Upper lobe of right lung (tissue), 1 donor: ENCODE measurements at places on chromosomes 2 and 18.

DNA sequence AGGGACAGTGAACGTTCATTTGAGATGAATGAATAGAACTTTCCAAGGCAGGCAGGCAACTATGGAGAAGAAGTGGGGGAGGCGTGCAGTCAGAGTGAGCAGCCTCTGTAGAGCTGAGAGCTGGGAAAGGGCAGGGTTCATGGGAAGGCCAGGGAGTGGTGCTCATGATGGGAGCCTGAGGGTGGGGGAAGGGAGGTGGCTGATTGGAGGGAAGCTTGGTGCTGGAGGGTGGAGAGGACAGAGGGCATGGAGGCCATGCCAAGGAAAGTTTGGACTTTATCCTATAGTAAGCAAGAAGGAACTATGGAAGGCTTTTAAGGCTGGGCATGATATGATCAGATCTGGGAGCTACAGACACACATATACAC lies 47.6 kb upstream of the LGALSL start:
- DNase-seq = no peak

DNA sequence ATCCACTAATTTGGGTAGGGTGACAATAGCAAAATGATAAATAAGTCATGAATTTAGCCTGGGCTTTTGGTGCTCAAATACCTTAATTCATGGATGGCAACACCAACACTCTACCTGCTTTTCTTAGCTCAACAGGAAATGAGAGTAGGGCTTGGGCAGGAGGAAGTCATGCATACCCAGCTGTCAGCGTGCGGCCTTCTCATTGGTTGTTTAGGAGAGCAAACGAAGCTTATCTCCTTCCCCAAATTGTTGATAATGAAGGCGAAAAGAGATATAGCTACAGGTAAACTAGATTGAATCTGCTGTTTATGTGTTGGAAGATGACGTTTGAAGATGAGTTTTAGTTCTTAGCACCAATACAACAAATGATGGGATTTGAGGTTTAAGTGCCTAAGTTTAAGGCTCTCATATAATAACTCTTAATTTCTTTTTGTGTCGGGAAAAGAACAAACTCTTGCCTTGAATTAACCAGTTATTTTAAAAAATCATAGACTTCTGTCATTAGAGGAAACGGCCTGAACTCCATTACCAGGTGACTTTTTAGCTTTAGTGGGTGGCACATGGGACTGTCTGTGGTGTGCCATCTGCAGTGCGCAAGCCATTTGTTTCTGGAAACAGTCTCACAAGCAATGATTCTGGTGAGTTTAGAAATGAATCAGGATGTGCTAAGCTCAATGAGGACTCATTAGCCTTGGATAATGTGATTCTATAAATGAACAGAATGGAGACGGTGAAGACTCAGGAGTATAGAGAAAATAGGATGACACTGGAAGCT lies 19.8 kb downstream of the MAP4K4 start:
- DNase-seq = no peak

DNA sequence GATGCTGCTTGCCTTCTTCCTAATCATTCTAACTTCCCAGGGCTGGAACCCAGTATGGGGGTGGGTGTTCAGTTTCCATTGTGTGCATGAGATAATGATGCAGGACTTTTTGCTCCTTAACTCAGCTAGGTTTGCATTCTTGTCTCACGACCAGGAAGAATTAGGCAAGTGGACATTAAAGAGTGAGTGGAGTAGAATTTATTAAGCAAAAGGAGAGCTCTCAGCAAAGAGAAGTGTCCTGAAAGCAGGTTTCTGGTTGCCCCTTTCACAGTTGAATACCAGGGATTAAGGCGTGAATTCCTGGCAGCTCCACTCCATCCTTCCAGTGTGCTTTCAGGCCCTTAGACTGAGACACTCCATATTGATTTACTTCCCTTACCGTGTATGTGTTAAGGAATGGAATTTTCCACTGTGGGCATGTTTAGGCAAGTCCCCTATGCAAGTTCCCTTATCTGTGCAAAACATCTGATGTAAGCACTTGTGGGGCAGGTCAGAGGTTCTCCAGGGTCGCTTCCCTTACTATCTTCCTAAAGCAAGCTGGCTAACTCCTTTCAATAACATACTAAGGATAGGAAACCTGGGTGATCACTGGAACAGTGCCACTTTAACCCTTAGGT lies 126.5 kb downstream of the GPR39 start:
- no peak for DNase-seq

DNA sequence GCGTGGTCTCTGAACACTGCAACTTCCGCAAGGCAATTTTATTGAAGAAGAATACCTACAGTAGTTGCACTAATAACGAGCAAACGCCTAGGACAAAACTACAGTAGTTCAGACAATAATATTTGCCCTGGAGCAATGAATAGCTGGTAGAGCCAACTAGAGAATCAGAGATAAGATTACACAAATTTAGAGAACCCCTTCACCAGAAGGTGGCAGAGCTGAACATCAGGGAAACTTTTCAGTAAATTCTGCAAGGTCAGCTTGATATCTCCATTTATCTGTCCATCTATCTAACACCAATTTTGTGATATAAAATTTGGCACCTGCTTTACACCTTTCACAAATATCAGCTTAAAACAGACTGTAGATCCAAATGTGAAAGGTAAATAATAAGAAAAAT lies 43.8 kb downstream of the CDH19 start:
- DNase-seq = no peak

DNA sequence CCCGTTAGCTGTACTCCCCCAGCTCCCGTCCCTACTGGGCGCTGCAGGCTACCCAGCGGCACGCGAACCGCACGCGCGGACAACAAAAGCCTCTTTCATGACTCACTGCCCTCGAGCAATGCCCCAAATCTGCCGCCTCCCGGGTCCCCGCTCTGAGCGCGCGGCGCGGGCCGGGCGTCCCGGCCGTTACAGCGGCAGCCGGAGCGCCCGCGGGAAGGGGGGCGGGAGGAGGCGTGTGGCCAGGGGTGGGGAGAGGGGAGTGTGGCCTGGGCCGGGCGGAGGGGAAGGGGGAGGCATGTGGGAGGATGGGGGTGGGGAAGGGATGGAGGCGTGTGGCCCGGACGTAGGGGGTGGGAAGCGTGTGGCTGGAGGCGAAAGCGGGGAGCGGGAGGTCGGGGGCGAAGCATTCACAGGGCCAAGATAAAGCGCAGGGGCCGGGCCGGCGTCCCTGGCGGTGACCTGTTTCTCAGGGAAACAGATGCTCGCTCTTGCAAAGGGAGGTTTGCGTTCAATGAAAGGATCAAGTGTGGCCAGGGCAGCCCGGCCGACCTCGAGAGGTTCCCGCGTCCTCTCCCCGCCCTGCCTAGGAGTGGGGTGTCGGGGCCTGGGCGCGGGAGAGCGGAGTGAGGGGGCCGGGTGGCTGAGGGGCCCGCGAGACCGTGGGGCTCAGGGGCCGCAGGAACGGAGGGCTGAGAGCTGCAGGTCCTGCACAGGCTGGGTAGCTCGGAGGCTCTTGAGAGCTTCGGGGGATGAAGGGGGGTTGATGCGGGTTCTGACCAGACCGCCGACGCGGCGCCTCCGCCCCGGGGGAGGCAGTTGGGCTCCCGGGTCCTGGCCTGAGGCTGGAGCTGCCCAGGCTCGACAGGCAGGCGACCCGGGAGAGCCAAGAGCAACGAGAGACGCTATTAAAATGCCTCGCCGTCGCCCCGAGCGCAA lies 3.5 kb upstream of the NEUROD1 start:
- no peak for DNase-seq

DNA sequence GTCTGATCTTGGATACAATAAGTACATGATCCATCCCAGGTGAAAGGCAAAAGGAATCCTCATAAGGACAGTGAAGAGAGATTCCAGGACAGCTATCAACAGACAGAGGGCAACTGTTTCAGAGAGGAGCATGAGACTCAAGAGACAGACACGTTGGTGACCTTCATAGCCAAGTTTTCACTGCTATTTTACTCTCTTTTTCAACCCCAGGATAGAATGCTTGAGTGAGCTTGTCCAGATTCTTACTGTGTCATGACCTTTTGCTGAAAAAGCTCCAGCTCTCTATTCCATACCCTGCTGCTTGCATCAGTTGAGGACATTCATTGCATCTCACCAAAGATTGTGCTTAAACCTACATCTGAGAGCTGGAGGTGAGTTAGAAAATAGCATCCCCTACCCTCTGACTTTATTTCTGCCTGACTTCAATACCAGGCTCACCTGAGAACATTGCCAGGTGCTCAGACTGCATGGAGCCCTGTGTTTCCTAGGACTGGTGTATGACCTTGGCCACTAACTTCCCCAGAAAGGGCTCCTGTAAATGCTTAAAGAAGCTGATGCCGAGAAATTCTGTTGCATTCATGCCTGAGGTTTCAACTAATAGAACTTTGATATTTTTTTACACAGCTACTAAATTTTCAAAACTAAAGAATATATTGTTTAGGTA lies 70.4 kb upstream of the TMEM17 start:
- no peak for DNase-seq

GRCh38 chr2:196823750-196824522 lies 14.8 kb upstream of the C2orf66 start:
- DNase-seq = no peak

DNA sequence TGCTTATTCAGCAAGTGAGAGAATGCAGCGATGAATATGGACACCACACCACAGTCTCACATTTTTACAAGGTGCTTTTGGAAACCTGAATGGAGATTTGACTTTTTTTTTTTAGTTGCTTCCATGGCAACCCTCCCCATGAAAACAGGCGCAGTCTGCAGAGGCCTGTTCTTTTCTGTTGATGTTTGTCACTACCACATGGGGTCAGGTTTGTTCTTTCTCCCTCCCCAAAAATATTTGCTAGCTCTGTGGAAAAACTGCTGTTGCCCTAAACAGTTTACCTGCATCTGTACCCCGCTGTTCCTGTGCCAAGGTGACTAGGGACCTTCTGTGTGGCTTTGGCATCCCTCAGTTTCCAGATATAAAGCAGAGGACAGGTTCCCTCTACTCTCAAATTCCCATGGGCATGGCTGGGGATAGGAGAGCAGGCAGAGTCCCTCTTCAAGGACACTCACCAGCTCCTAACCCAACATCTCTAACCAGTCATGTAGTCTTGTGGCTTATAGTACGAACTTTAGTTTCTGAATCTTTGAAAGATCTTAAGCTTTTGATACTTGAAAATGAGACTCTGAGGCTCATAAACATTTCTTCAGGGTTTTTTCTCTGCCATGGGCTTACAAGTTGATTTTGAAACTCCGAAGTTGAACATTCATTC lies 14.7 kb upstream of the MAPRE2 start:
- no peak for DNase-seq

- no peak for DNase-seq
These were observed 232.8 kb downstream of the KLHL29 start for GRCh38 chr2:23617811-23618215.

DNA sequence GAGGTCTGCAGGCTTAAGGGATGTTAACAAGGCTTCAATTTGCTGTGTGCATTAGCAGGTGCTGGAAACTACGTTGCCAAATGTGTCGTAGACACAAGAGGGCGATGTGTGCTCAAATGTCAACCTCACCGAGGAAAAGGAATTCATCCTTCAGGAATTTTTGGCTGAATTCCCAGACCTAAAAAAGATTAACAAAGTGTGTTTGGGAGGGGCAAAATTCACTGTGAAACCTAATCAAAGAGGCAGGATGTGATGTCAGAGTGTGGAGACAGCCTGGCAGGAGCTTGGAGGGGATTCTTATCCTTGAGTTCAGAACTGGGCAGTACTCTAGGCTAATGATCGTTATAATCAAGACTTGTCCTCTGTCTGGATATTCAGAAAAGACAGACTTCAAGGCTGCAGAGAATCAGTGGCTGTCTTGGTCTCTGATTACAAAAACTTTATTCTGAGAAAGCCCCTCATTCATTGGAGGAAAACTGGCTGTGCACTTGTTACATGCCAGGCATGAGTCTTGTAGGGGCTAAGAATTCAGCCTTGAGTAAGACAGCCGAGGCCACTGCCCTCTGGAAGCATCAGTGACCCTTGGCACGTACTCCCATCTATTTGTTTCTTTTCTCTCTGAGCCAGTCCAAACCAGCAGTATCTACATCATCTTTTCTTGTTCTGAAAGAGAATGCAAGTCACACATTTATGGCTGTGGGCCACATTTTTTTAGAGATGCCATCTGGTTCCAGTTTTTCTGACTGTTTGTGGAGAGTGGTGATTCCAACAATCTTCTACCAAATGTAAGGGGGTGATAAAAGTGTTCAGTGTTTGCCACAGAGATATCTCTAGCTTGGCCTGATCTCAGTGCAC lies 18.7 kb upstream of the SCYGR1 start:
- no peak for DNase-seq

DNA sequence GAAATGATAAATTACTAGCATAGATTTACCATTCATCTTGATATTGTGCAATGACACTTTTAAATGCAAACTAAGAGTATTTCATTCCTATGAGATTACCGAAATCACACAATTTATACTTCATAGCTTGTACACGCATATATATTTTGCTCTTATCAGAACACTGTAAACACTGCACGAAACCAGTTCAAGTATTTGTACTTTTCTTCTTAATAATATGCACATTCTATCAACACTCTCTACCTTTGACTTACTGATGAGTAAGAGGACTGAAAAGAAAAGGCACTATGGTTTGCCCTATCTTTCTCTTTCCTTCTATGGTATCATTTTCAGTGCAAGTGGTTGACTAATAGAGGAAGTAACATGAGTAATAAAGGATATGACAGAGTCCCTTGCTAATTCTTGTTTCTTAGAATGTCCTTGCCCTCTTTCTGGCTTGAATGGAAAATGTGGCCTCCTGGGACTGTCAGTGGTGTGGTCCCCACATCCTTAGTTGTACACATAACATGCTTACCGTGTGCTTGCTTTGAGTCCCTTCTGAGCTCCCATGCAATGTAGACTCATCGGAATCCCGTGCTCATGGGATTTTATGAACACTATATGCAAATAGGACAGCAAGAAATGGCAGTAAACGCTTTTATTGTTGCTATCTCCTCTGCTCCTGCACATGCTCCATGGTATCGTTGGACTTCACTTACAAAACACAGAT lies 363.5 kb upstream of the TNP1 start:
- DNase-seq = no peak

GRCh38 chr2:134934641-134935040 lies 16.0 kb downstream of the CCNT2 start:
- DNase-seq = no peak

- DNase-seq = no peak
These were observed 332.0 kb downstream of the ZNF521 start for GRCh38 chr18:25019931-25020330.

DNA sequence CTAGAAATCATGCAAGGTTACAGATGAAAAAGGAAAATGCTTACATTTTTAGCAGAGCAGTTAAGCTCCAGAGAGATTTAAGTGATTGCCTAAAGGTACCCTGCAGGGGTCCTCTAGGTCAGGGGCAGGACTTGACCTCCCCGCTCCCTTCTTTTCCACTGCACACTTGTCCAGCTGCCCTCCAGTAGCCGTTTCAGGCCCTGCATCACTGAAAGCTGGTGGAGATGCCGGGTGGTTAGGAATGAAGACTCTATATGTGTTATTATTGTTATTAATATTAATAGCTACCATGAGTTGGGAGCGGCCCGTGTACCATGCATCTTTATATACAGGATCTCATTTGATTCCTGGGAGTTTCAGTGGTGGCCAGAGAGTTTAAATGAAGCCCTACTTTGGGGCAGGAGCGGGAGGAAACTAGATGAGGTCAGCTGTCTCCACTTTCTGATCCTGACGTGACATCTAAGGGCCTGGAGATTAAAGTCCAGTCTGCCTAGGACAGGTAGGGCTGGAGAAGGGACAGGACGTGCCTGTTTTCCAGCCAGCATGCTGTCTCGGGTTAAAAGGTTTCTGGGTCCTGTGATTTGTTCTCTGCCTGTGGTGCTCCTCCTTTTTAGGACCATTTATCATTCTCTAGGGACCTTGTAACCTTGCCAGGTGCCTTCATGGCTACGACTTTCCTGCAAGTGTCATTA lies 2.1 kb downstream of the TMEM37 start:
- no peak for DNase-seq
